HepG2 (cell line): ENCODE measurements at places on chromosomes 2 and 18.

- no peaks in the 10 kb centered on the region for H3K36me3 ChIP-seq
- DNase-seq: no peak
- H3K4me1 ChIP-seq: peaks cover 33% of the 10 kb centered on the region
- no peaks in the 10 kb centered on the region for H3K27me3 ChIP-seq
These were observed 84.3 kb upstream of the SESTD1 start for GRCh38 chr2:179348906-179349305.

- H3K27me3 ChIP-seq: no peaks in the 10 kb centered on the region
- H3K4me3 ChIP-seq: no peak overlapping the region
These were observed 129.3 kb downstream of the ZNF236 start for GRCh38 chr18:76951456-76952247.

DNA sequence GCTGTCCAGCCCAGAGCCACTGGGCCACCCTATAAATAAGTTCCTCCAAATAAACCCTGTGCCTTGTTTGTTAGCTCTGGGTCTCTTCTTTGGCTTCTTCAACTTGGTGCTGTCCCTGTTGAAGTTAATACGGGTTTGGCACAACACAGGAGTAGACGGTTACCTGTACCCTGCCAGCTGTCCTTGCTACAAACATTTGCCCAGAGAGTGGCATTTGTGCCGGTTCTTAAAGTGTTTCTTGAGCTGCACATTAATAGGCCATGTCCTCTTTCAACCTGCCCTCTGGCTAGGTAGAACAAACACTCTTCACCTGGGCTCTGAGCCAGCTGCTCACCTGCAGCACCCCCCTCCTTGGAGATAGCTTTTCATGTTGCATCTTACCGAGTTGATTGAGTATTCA, 139.2 kb downstream of the NEDD4L start:
- no peak overlapping the region for H3K4me3 ChIP-seq
- DNase-seq: no peak
- H3K4me1 ChIP-seq: peaks cover 16% of the 10 kb centered on the region
- no peaks in the 10 kb centered on the region for H3K27me3 ChIP-seq
- H3K27ac ChIP-seq: no peak overlapping the region

GRCh38 chr18:48580066-48580465, 41.2 kb downstream of the CTIF start:
- no peak for DNase-seq
- H3K27me3 ChIP-seq: no peaks in the 10 kb centered on the region
- H3K36me3 ChIP-seq: no peaks in the 10 kb centered on the region; the same call in 1 of the 2 replicates
- no peak overlapping the region for H3K27ac ChIP-seq

- H3K4me3 ChIP-seq: peak overlapping the region; percentile 87
- H3K27me3 ChIP-seq: no peaks in the 10 kb centered on the region
- H3K27ac ChIP-seq: peak overlapping the region; percentile 81
- H3K4me1 ChIP-seq: peaks cover 28% of the 10 kb centered on the region
These were observed 608 bp downstream of the CCDC138 start for GRCh38 chr2:108787216-108787541.

DNA sequence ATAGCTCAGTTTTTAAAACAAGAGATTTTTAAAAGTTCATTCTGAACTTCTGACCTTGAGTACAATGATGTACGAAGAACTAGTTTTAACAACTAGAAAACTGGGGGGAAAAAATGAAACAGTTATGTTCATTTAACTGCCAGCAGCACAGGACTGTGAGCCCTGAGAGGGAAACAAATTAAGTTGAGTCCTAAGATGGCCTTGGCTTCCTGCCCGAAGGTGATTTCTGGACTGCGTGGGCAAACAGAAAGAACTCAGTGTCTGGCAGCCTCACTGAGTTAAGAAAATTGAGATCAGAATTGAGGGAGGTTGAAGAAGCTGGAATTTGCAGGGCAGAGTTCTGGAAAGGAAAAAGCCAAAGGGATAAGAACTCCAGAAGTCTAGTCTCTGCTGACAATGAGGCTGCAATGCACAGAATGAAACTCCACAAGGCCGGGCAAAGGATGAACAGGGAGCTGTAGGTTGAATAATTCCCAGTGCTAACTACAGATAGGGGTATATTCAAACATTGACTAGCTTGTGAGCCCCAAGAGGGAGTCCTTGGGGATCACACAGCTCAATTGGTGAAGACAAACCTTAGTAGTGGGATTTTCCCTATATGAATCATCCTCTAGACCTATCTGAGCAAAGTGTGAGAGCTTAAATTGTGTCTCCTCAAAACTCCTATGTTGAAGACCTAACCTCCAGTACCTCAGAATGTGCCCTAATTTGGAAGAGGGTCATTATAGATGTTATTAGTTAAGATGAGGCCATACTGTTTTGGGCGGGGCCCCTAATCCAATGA, 13.1 kb upstream of the CRACDL start:
- DNase-seq: no peak
- H3K27ac ChIP-seq: no peak overlapping the region
- no peak overlapping the region for H3K4me3 ChIP-seq
- no peaks in the 10 kb centered on the region for H3K4me1 ChIP-seq

DNA sequence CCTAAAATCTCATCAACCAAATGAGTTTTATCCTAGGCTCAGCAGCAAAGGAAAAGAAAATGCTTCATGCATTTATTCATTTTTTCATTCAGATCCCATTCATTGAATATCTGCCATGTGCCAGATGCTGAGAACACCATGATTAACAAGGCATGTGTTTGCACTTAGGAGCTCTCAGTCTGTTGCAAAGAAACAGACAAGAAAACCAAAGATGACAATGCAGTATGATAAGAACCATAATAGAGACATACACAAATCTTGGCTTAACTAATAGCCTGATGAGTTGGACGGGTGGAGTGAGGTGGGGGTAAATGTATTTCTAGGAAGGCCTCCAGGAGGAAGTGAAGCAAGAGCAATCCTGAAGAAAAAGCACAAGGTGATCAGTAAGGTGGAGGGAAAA, 177.8 kb upstream of the SCN7A start:
- H3K27me3 ChIP-seq: no peaks in the 10 kb centered on the region
- H3K27ac ChIP-seq: no peak overlapping the region
- no peak overlapping the region for H3K4me3 ChIP-seq
- no peaks in the 10 kb centered on the region for H3K36me3 ChIP-seq

DNA sequence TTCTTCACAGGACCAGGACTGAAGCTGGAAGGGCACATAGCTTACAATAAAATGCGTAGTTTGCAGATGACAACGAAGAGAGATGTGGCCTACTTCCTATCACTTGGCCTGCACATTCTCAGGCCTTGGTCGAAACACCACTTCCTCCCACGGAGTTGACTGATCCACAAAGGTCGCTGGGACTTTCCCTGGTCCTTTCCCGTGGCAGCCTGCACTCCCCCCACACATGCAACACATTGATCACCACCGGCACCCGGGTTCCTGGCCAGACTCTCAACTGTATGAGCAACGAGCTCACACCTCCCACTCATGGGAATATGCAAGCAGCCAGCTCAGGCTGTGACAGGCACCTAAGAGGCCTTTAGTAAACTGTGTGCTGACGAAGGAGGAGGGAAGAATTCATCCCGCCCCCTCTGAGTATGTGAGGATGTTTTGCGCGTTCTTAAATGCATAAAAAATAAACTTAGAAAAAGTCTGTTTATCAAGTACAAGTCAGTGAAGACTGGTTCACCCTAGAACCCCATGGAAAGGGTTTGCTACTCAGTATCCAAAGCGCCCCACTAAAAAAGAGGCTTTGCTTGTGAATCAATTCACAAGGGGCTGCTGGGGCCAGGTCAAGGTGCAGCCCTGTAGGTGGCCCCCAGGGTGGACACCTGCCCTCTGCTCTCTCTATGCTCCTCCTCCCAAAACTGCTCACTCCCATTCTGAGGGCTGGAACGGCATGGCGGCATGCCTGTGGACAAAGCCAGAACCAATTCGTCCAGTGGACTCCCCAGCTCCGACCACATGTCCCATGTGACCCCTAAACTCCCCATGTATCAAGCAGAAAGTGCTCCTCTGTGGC, 154.3 kb downstream of the EIPR1 start:
- no peak overlapping the region for H3K4me3 ChIP-seq
- H3K27me3 ChIP-seq: no peaks in the 10 kb centered on the region
- H3K27ac ChIP-seq: no peak overlapping the region
- peaks cover 33% of the 10 kb centered on the region for H3K4me1 ChIP-seq
- H3K36me3 ChIP-seq: no peaks in the 10 kb centered on the region

DNA sequence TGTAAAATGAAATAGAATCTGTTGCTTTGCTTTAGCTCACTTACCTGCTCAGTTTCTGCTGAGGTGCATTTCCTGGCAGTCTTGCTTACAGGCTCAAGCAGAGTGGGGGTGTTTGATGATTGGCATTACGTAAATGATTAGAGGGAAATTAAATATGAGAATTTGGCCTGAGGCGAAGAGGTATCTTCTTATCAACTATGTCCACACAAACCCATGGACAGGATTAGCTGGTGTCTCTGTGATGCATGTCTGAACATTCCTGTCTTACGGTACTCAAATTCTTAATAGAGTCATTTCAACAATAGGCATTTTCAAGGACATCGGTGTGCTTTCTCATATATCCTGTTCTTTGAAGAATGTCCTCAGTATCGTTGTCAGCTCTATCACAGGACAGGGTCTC, 102.1 kb downstream of the PRPF40A start:
- no peaks in the 10 kb centered on the region for H3K27me3 ChIP-seq
- H3K4me3 ChIP-seq: no peak overlapping the region
- peaks cover 51% of the 10 kb centered on the region for H3K36me3 ChIP-seq

DNA sequence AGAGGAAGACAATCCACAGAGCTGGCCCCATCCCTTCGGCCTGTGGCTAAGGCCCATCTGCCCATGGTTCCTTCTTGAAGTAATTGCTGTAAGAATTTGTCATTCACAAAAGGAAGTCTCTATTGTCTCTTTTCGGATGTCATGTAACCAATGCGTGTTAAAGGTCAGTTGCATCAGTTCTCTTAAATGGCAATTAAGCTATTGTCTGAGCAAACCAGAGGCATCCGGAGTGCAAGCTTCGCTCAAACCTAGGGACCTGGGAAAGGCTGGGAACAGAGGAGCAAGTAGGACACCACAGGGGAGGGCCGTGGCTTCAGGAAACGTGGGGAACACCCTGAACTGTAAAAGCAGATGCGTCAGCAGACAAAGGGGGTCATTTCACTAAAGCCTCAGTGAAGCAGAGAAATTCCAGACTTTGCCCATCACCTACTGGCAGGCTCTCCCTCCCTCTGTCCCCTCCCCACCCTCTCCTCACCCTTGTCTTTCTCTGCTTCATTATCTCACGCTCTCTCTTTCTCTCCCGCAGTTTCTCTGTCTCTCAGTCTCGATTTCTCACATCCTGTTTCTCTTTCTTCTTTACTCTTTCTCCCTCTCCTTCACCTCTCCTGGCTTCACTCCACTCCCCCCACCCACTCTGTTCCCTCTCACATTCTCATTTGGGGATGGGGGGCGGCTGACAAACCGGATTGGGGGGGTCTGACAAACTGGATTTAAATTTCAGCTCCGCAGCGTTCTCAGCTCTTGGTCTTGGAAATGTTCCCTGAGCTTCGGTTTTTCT, 204.6 kb upstream of the TNP1 start:
- no peak for DNase-seq
- H3K36me3 ChIP-seq: no peaks in the 10 kb centered on the region
- no peak overlapping the region for H3K27ac ChIP-seq
- H3K27me3 ChIP-seq: no peaks in the 10 kb centered on the region
- no peak overlapping the region for H3K4me3 ChIP-seq
- peaks cover 11% of the 10 kb centered on the region; the same call in 1 of the 2 replicates for H3K4me1 ChIP-seq

- no peak overlapping the region for H3K27ac ChIP-seq
- H3K4me1 ChIP-seq: peaks cover 6% of the 10 kb centered on the region; the same call in 1 of the 2 replicates
- DNase-seq: no peak
- H3K27me3 ChIP-seq: peaks cover 38% of the 10 kb centered on the region
- no peak overlapping the region for H3K4me3 ChIP-seq
These were observed 235.9 kb downstream of the KLHL29 start for GRCh38 chr2:23620841-23621341.

DNA sequence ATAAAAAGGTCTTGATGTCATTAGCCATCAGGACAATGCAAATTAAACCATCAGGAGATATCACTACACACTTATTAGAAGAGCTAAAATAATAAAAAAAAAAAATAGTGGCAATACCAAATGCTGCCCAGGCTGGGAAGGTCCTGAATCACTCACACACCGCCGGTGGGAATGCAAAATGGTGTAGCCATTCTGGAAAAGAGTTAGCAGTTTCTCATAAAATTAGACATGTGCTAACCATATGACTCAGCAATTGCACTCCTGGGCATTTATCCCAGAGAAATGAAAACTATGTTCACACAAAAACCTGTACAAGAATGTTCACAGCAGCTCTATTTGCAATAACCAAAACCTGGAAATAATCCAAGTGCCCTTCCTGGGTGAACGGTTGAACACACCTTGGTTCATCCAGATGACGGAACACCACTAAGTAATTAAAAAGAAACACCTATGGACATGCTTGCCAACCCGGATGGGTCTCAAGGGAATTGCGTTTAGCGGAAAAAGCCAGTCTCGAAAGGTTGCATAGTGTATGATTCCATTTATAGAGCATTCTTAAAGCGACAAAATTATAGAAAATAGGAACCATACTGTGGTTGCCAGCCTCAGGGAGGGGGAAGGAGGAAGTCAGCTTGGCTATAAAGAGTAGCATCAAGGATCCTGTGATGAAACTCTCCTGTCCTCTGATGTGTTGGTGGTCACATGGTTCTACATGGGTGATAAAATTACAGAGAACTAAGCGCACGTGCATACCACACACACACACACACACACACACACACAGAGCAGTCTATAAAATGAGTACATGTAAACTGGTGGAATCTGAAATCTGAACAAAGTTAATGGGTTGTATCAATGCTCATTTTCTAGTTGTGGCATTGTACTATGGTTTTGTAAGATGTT, 4.6 kb downstream of the MBP start:
- H3K4me1 ChIP-seq: peaks cover 29% of the 10 kb centered on the region
- H3K4me3 ChIP-seq: no peak overlapping the region
- no peaks in the 10 kb centered on the region for H3K36me3 ChIP-seq
- no peak overlapping the region for H3K27ac ChIP-seq
- no peak for DNase-seq

- DNase-seq: no peak
- H3K36me3 ChIP-seq: no peaks in the 10 kb centered on the region
- H3K4me1 ChIP-seq: no peaks in the 10 kb centered on the region
- H3K4me3 ChIP-seq: no peak overlapping the region
These were observed 469.6 kb upstream of the MYT1L start for GRCh38 chr2:2800697-2801096.

DNA sequence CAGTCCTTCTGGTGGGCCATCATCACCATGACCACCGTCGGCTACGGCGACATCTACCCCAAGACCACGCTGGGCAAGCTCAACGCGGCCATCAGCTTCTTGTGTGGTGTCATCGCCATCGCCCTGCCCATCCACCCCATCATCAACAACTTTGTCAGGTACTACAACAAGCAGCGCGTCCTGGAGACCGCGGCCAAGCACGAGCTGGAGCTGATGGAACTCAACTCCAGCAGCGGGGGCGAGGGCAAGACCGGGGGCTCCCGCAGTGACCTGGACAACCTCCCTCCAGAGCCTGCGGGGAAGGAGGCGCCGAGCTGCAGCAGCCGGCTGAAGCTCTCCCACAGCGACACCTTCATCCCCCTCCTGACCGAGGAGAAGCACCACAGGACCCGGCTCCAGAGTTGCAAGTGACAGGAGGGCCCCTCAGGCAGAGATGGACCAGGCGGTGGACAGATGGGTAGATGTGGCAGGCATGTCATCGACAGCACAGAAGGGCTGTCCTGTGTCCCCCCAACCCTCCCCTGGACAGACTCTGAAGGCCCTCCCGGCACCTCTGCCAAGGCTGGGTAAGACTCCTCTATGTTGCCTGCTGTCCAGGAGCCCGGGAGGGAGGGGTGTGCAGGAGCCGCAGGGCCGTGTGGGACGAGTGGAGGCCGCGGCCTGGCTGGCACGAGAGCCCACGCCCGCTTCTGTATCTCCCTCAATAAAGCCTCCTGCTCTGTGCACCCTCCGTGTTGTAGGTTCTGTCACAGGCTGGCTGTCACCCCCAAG, 2.0 kb downstream of the KCNF1 start:
- peaks cover 9% of the 10 kb centered on the region for H3K4me1 ChIP-seq
- peaks cover 83% of the 10 kb centered on the region for H3K27me3 ChIP-seq
- H3K4me3 ChIP-seq: no peak overlapping the region
